ENCODE measurements at places on chromosomes 5 and 9.

DNA sequence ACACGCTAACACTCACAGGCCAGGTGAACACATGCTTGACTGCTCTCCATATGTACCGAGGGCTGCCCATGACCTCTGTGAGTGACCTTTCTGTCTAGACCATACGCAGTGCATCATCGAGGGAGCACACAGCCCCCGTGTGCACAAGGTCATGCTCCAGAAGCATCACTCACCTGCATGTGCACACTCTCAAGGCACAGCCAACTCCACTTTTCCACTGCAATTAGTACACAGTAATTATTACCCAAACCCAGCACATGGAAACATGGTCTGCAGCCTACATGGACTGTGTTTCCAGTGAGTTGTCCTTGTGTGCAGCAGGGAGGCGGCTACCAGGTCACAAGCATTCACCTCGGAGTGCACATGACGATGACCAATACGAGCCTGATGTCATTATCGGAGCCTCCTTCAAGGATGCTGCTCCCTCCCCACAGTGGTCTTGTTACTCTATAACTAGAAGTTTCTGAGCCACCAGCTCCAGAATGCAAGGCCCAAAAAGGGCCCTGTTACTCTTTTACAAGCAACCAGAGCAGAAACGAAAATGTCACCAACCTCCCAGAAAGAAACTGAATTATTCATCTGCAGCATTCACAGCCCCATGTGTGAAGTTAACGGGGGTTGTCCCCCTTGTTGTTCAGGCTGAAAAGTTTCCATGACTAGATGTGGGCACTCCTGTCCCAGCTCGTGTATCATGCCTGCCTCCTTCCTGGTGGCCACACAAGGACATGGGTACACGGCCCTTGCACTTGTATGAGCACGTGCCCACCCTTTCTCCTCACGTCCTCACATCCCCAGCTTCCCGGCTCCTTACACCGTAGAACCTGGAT is 31.2 kb downstream of the SEMA4D start:
- no peak overlapping the region for H3K4me3 ChIP-seq
- DNase-seq, result no peak
- H3K27me3 ChIP-seq, result no peaks in the 10 kb centered on the region

DNA sequence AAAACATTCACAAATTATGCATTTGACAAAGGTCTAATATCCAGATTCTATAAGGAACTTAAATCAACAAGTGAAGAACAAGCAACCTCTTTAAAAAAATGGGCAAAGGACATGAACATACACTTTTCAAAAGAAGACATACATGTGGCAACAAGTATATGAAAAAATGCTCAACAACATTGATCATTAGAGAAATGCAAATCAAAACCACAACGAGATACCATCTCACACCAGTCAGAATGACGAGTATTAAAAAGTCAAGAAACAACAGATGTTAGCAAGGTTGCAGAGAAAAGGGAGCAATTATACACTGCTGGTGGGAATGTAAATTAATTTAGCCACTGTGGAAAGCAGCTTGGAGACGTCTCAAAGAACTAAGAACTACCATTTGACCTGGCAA is 38.9 kb upstream of the TNFSF15 start:
- no peak overlapping the region for H3K27ac ChIP-seq
- no peak overlapping the region for H3K4me3 ChIP-seq
- DNase-seq, result no peak
- no peaks in the 10 kb centered on the region for H3K27me3 ChIP-seq
- H3K4me1 ChIP-seq, result no peaks in the 10 kb centered on the region

GRCh38 chr9:122222791-122223190 is 6.0 kb downstream of the LHX6 start:
- no peaks in the 10 kb centered on the region for H3K36me3 ChIP-seq
- H3K27me3 ChIP-seq, result peaks cover 26% of the 10 kb centered on the region
- no peak overlapping the region for H3K27ac ChIP-seq
- no peak overlapping the region for H3K4me3 ChIP-seq
- peaks cover 40% of the 10 kb centered on the region for H3K4me1 ChIP-seq

DNA sequence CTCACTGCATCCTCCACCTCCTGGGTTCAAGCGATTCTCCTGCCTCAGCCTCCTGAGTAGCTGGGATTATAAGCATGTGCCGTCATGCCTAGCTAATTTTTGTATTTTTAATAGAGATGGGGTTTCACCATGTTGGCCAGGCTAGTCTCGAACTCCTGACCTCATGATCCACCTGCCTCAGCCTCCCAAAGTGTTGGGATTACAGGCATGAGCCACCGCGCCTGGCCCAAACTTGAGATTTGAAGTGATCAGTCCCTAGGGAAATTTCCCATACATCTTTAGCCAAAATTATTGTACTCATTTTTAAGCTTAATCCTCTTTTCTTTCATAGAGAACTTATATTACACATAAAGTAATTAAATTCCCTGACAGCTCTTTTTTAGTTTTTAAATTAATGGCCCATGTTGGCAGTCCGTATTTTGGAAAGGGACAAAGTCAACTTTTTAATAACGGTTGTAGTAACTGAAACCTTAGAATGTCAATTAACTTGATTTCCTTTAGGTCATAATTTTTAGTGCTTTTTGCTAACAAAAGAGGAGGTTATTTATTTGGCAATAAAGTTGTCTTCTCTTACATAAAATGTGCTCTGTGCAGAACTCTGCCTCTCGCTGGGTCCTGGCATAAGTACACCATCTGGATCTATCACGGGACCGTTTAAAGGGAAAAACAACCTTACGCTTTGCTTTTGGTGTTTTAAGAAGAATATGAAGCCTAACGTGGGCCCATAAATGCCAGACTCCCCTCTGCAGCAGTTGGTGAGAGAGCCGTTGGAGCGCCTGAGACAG is 142.3 kb upstream of the OTULINL start:
- no peaks in the 10 kb centered on the region for H3K27me3 ChIP-seq
- no peak overlapping the region for H3K4me3 ChIP-seq
- no peak for DNase-seq
- H3K4me1 ChIP-seq, result peaks cover 23% of the 10 kb centered on the region
- no peaks in the 10 kb centered on the region for H3K36me3 ChIP-seq
- peak overlapping the region; percentile 81 for H3K27ac ChIP-seq

DNA sequence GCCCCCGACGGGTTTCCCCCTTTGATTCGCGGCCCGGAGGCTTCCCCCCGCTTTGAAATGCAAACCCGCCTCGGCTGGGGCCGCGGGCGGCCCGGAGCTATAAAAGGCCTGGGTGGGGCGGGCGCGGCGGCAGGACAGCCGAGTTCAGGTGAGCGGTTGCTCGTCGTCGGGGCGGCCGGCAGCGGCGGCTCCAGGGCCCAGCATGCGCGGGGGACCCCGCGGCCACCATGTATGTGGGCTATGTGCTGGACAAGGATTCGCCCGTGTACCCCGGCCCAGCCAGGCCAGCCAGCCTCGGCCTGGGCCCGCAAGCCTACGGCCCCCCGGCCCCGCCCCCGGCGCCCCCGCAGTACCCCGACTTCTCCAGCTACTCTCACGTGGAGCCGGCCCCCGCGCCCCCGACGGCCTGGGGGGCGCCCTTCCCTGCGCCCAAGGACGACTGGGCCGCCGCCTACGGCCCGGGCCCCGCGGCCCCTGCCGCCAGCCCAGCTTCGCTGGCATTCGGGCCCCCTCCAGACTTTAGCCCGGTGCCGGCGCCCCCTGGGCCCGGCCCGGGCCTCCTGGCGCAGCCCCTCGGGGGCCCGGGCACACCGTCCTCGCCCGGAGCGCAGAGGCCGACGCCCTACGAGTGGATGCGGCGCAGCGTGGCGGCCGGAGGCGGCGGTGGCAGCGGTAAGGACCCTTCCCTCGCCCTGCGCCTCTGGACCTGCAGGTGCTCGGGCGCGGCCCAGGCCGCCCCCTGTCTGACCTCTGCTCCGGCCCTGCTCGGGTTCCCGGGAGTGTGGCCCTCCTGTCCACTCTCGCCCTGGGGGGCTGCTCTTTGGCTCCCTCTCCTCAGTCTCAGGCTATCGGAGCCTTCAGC is at the start of gene CDX1:
Gene CDX1 (plus strand): TSS at position 129 of the 862 bp plus-strand sequence. CDS start 99 bp downstream, at position 228.
- H3K27ac ChIP-seq, result peak within 1 kb of the TSS; percentile 83
- H3K4me1 ChIP-seq, result peaks cover 33% of the 10 kb centered on the region
- DNase-seq, result no peak

DNA sequence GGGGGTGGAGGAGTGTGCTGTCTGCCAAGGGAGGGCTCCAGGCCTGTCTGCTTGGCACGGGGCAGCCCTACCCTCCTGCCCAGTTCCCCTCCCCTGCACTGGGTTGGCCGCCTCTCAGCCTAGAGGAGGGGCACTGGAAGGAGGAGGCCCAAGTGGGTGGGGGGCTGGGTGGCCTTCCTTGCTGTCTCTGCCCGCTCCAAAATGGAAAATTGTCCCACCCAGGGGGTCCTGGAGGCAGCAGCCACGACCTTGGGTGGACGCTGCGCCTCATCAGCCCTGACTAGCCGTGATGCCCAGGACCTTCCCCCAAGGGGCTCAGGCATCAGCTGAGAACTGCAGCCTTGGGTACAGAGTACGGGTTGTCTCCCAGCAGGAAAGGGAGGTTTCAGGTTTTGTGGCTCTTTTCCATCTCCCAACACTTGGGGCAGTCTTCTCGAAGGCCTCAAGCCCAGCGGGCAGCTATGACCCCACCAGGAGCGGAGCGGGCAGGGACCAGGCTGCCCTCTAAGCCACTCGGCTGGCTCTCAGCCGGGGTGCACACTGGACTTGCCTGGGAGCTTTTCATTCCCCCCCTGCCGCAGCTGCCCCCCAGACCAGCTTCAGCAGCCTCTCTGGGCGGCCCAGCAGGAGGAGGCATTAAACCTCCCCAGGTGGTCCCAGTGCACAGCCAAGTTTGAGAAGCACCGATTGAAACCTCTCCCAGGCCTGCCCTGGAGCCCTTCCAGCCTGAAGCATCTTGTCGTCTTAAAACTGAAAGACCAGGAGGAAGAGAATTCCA is 20.6 kb downstream of the NTNG2 start:
- no peak overlapping the region for H3K27ac ChIP-seq
- H3K27me3 ChIP-seq, result no peaks in the 10 kb centered on the region
- H3K4me3 ChIP-seq, result no peak overlapping the region

DNA sequence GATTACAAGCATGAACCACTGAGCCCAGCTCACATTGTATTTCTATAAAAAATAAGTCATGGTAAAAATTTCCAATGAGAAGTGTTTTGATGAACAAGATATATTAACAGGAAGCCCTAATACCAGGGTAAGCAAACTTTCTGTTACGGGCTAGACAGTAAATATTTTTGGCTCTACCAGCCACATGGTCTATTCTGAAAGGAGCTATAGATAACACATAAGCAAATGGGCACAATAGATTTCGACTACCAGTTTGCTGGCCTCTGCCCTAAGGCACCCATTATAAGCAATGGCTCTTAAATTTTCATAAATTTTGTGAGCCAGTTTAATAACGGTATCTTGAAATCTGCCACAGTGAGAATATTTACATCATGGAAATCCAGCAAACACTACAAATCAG is 8.1 kb downstream of the UBQLN1 start:
- H3K36me3 ChIP-seq, result no peaks in the 10 kb centered on the region
- H3K27ac ChIP-seq, result no peak overlapping the region

DNA sequence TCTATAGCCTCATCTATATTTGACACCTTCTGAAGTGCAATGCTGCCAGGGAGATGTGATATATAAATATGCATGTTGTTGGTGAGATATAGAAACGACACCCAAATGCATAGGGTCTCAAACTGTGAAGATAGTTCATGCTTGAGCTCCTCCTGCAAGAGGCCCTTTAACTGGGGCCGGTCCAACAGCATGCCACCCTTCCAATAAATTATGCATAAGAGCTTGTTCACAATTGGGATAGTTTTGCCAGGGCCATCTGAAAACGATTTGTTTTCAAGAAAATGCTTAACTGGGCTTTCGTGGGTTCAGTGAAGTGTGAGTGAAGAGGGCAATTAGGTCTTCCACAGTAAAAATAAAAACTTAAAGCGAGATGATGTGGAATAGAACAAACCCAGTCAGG is 424.2 kb upstream of the WWC1 start:
- no peak overlapping the region for H3K27ac ChIP-seq
- no peaks in the 10 kb centered on the region for H3K4me1 ChIP-seq
- H3K36me3 ChIP-seq, result no peaks in the 10 kb centered on the region
- DNase-seq, result no peak
- no peaks in the 10 kb centered on the region for H3K27me3 ChIP-seq

DNA sequence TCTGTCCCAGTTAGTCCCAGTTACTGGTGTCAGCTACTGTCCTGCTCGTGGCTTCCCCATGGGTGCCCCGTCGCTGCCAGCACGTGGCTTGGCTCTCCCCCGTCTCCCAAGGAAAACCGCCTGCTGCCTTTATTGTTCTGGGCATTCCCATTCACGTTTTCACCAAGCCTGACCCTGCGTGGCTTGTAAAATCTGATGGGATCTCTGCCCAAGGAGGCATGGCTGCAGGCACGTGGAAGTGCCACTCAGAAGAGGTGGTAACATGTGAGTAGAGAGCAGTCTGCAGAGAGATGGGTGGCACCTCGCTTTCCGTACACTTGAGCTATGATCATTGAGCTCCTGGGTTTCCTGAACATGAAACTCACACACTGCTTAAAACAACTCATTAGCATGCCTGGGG is 429.2 kb upstream of the KLF4 start:
- no peak overlapping the region for H3K4me3 ChIP-seq
- no peak for DNase-seq
- H3K27ac ChIP-seq, result no peak overlapping the region
- H3K4me1 ChIP-seq, result no peaks in the 10 kb centered on the region
- no peaks in the 10 kb centered on the region for H3K27me3 ChIP-seq

GRCh38 chr5:16773991-16774390 is 157.2 kb upstream of the RETREG1 start:
- no peak for DNase-seq
- peaks cover 7% of the 10 kb centered on the region for H3K4me1 ChIP-seq
- H3K36me3 ChIP-seq, result no peaks in the 10 kb centered on the region
- H3K27me3 ChIP-seq, result no peaks in the 10 kb centered on the region
- no peak overlapping the region for H3K4me3 ChIP-seq

GRCh38 chr5:157164521-157164920 is 1.5 kb downstream of the GARIN3 start:
- no peaks in the 10 kb centered on the region for H3K4me1 ChIP-seq
- H3K27me3 ChIP-seq, result no peaks in the 10 kb centered on the region
- no peaks in the 10 kb centered on the region for H3K36me3 ChIP-seq

DNA sequence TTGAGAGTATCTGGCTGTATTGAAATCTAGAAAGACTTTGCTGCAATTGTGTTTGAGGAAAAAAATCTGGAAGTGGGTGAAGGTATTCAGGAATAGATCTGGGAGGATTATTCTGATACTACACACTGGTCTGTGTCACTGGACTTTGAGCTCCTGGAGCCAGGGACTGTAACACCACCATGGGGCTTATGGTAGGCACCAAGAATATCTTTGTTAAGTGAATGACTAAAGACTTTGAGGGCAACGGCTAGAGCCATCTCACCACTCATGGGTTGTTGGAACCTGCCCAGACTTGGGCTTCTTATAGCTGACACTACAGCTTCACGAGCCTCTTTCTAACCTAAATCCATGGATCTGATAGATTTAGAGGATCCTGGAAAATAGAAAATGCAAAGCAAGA is 10.2 kb downstream of the NFX1 start:
- H3K4me1 ChIP-seq, result peaks cover 40% of the 10 kb centered on the region
- H3K27me3 ChIP-seq, result no peaks in the 10 kb centered on the region
- DNase-seq, result no peak

- peaks cover 12% of the 10 kb centered on the region for H3K4me1 ChIP-seq
- no peak for DNase-seq
- peak overlapping the region; percentile 93 for H3K27ac ChIP-seq
- H3K36me3 ChIP-seq, result no peaks in the 10 kb centered on the region
- no peaks in the 10 kb centered on the region for H3K27me3 ChIP-seq
Observed at GRCh38 chr9:97535771-97536170, 34.3 kb downstream of the TMOD1 start.
